ENCODE measurements at places on chromosomes 2 and 18. TPM values are rescaled to one million over a fixed set of nuclear protein-coding genes. Genes with fewer than 3 reads are reported as not detected.

The LYG2 gene
- total RNA-seq: not detected

The GLB1L gene
- total RNA-seq: 12.0 TPM

The ITPRIPL1 gene
- total RNA-seq: 3.3 TPM

The ICOS gene
- 0.21 TPM for total RNA-seq

The CYP1B1 gene
- 16.7 TPM for total RNA-seq

The C2orf78 gene
- total RNA-seq: not detected

The ATF2 gene
- total RNA-seq: 117 TPM

The HOXD12 gene
- 2.2 TPM for total RNA-seq

The LTBP1 gene
- 175 TPM for total RNA-seq

The WNT6 gene
- 0.16 TPM for total RNA-seq

The SCG2 gene
- total RNA-seq: 15.3 TPM

The ZSWIM2 gene
- 0.21 TPM for total RNA-seq

The GREB1L gene
- total RNA-seq: 1.4 TPM

The OSBPL6 gene
- 1.9 TPM for total RNA-seq

The GNLY gene
- not detected for total RNA-seq

The ZNF521 gene
- 58.3 TPM for total RNA-seq

The REEP1 gene
- 21.9 TPM for total RNA-seq

The FLACC1 gene
- total RNA-seq: 1.3 TPM

The HMSD gene
- 0.11 TPM for total RNA-seq

The GCG gene
- total RNA-seq: not detected

The AOX1 gene
- 6.0 TPM for total RNA-seq

The WDR33 gene
- total RNA-seq: 88.7 TPM

The POTEI gene
- total RNA-seq: 0.05 TPM

The RPIA gene
- total RNA-seq: 13.7 TPM

The RNU2-63P gene
- total RNA-seq: not detected

The COL3A1 gene
- 20,765 TPM for total RNA-seq

The CNOT9 gene
- total RNA-seq: 43.8 TPM

The RTN4 gene
- 288 TPM for total RNA-seq

The IL37 gene
- total RNA-seq: not detected

The UCN gene
- 1.1 TPM for total RNA-seq

The POU3F3 gene
- 0.32 TPM for total RNA-seq

The FBXO48 gene
- 1.2 TPM for total RNA-seq

The ABCA12 gene
- 0.58 TPM for total RNA-seq

The ELMOD3 gene
- 19.4 TPM for total RNA-seq

The CTAGE1 gene
- not detected for total RNA-seq

The UGT1A4 gene
- total RNA-seq: 1.1 TPM

The EML6 gene
- total RNA-seq: 3.9 TPM

The SCYGR4 gene
- not detected for total RNA-seq

The MC5R gene
- not detected for total RNA-seq

The NTSR2 gene
- not detected for total RNA-seq

The G6PC2 gene
- not detected for total RNA-seq

The TANC1 gene
- total RNA-seq: 47.5 TPM

The FHOD3 gene
- 27.2 TPM for total RNA-seq

The HOXD11 gene
- 6.0 TPM for total RNA-seq

The CTIF gene
- 26.6 TPM for total RNA-seq

The CYS1 gene
- total RNA-seq: 7.2 TPM

The TBR1 gene
- 0.11 TPM for total RNA-seq

The RAB27B gene
- 19.8 TPM for total RNA-seq

The VAMP5 gene
- 8.0 TPM for total RNA-seq

The VRK2 gene
- total RNA-seq: 23.6 TPM

The AUP1 gene
- 57.7 TPM for total RNA-seq

The TTN gene
- total RNA-seq: 153 TPM

The SOWAHC gene
- total RNA-seq: 28.2 TPM

The ALPG gene
- total RNA-seq: not detected

The CTNNA2 gene
- total RNA-seq: 14.0 TPM

Data from urinary bladder (tissue), 4 donors.